ENCODE measurements at places on chromosomes 6 and 20.

DNA sequence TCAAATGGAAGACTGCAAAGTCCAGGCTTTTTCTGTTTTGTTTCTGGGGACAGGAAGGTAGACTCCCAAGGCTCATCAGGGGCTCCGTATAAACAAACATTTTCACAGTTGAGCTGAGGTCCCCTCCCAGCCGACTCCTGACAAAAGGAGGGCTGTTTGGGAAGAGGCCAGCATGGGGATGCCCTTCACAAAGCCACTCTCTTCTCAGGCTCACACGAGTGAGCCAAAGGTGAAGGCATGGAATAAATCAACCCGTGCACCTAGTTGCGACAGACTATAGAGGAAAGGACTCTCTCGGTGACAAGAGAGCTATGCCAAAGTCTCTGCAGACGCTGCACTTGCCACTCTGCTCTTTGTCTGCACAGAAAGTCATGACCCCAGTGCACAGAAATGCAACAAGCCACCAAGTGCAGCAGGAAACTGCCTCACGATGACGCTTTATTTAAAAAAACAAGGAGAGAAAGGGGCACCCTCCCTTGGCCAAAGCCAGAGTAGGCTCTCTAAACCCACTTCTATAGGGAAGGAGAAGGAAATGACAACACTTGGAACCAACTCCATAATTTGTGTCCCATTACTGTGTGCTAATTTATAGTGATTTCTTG, 21.0 kb downstream of the JAG1 start:
- no peak for DNase-seq

DNA sequence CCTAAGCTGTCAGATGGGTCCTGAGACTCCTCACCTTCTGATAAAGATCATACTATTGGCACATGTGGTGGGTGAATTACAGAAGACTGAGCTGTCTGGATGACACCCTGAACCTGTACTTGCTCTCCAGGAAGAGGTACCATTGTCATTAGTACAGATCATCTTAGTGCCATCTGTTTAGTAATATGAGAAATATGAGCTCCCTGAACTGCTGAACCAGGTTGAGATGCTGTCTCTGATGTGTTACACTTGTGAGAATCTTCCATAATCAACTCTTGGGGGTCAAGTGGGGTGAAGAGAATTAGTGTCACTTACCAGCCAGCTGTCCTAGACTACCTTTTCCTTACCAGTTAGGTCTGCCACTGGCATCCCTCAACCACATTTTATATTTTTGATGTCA, 531.0 kb downstream of the EPHA7 start:
- no peak for DNase-seq

- no peak for DNase-seq
These were observed 49.1 kb downstream of the AKAP12 start for GRCh38 chr6:151288712-151289398.

GRCh38 chr20:6635034-6635736, 132.3 kb upstream of the BMP2 start:
- DNase-seq: no peak

- DNase-seq: no peak
These were observed 81.3 kb downstream of the CDC5L start for GRCh38 chr6:44468835-44469234.

- DNase-seq: peak; percentile 73
These were observed 97.5 kb downstream of the FAM120B start for GRCh38 chr6:170404036-170404435.

- DNase-seq: no peak
These were observed 6.2 kb downstream of the DUSP22 start for GRCh38 chr6:298233-299103.

GRCh38 chr20:9454791-9455190, 59.6 kb upstream of the LAMP5 start:
- no peak for DNase-seq

DNA sequence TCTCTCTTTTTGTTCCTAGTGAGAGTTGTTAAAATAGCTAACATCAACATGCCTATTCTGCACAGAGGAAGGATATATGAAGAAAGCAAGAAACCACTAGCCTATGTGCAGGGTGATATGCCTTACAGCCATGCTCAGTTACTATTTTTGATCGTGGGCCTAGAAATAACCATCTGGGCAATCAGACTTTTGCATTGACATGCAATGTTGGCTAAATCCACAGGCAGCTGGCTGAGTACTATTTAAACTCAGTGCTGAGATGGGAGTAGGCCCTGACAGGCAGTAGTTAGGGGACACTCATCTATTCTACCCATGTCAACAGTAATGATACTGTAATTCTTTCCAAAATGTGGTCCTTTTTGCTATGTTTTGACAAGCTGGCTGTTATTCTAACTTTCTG, 89.6 kb downstream of the HDGFL1 start:
- DNase-seq: no peak

GRCh38 chr20:21133917-21134622, 8.2 kb downstream of the KIZ start:
- no peak for DNase-seq

DNA sequence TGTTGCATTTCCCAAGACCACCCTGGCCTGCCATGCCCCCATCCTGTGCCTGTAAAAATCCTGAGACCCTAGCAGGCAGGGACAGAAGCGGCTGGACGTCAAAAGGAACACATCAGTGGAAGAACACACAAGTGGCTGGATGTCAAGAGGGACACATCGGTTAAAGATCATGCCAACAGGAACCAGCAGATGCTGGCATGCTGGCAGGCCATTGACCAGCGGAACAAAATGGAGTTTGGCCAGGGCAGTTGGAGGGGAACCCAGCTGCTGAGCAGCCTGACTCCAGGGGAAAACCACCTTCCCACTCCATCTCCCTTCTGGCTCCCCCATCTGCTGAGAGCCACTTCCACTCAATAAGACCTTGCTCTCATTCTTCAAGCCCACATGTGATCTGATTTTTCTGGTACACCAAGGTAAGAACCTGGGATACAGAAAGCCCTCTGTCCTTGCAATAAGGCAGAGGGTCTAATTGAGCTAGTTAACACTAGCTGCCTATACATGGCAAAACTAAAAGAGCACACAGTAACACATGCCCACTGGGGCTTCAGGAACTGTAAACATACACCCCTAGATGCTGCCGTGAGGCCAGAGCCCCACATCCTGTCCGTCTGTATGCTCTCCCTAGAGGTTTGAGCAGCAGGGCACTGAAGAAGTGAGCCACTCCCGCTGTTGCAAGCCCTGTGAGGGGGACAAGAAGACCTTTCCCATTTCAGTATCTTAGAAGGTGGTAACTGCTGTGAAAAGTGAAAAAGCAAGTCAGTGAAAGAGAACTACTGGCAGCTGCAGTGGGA, 4.2 kb upstream of the TSBP1 start:
- DNase-seq: no peak

DNA sequence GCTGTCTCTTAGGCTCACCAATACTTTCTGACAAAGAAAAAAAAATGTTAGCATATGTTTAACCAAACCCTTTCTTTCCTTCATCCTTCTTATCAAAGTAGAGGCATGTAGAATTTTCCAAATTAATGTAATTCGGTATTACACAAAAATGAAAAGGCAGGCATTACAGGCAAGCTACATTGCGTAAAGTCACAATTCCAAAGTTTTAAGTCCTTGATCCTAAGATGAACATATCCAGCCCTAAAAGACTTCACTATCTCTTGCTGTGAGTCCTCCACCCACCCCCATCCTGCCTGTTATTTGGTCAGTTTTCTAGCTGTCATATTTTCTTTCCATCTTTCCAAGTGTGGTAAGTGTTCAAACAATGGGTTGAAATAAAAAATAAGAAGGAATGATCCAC, 12.1 kb upstream of the TENT5A start:
- DNase-seq: no peak

GRCh38 chr6:168122011-168122410, 43.0 kb upstream of the FRMD1 start:
- no peak for DNase-seq

- DNase-seq: no peak
These were observed 78.6 kb downstream of the FAXC start for GRCh38 chr6:99270826-99271225.

- DNase-seq: no peak
These were observed 39.6 kb upstream of the CD93 start for GRCh38 chr20:23125625-23126191.

DNA sequence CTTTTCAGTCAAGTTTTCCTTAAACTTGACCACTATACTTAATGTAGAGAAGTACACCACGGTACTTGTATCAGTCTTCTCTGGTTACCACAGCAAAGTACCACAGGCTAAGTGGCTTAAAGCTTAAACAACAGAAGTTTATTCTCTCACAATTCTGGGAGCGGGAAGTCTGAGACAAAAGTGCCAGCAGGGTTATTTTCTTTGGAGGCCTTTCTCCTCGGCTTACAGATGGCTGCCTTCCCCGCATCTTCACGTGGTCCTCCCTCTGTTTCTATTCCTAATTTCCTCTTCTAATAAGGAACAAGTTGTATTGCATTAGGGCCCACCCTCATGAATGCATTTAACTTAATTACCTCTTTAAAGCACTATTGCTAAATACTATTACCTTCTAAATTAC, 258.0 kb downstream of the PLCB1 start:
- DNase-seq: no peak

GRCh38 chr6:44538131-44538806, 150.8 kb downstream of the CDC5L start:
- DNase-seq: no peak

- no peak for DNase-seq
These were observed 6.5 kb upstream of the DST start for GRCh38 chr6:56649053-56649769.

DNA sequence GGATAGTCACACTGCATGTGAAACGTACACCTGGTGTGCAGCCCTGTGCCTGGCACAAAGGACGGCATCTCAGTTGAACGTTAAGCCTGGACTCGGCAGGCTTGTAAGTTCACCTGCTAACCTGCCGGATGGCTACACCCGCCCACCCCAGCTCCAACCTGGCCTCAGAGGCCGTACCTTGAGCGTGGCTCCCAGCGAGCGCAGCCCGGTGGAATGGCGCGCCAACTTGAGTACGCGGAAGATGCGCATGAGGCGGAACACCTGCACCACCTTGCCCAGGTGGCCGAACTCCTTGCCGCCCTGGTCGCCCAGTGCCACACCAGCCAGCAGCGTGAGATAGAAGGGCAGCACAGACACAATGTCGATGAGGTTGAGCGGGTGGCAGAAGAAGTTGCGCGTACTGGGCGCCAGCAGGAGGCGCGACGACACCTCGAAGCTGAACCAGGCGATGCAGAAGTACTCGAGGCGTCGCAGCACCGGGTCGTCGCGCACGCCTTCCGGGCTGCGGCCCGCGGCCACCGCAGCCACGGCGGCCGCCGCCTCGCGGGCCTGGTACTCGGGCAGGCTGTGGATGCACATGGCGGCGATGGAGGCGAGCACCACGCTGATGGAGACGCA, 3.3 kb downstream of the KCNS1 start:
- no peak for DNase-seq

DNA sequence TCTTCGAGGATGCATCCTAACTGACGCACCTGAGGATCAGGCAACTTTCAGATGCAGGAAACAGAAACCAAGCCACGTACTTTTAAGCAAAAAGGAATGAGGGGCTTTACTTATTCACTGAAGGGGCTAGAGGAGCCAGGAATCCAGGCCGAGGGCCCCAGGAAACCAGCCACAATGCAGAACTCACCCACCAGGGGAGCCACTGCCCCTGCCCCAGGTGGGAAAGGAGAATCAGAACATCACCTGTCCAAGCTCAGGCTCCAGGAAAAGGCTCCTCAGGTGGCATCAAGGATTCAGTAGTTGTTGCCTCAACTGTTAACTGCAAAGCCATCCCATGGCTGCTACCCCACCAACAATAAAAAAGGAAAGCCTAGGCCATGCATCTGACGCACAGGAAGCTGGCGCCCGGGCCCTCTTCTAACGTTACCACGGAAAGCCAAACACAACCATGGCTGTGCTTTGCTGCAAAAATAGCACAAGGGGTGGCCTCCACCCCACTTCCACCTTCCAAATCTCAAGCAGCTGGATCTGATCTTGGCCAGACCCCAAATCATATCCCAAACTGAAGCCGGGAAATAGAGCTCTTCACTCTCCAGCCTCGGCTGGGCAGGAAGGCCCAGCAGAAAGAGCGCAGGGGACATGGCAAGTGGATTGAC, 121.0 kb downstream of the PREX1 start:
- no peak for DNase-seq

DNA sequence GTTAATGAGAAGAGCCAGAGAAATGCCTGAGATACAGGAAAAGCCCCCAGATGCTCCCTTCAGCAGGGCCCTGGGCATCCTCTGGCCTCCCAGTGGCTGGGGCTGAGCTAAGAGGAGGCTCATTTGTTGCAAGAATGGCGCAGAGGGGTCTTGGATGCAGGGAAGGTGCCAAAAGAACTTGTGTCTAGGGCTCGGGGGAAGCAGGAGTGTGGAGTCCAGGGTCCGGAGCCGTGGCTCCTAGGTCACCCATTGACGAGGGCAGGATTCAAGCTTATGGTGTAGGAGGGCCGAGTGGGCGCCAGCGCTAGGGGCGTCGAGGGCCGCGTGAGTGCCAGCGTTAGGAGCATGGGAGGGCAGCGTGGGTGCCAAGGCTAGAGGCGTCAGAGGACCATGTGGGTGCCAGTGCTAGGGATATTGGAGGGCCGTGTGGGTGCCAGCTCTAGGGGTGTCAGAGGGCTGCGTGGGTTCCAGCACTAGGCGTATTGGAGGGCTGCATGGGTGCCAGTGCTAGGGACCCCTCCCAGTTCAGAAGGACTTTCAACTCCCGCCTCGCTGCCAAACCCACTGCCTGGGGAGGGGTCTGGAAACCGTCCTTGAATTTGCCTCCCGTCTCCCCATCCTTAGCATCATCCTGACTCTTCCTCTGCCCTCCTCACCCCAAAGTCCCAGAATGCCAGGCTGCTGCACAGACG, 250.5 kb upstream of the AFDN start:
- no peak for DNase-seq

DNA sequence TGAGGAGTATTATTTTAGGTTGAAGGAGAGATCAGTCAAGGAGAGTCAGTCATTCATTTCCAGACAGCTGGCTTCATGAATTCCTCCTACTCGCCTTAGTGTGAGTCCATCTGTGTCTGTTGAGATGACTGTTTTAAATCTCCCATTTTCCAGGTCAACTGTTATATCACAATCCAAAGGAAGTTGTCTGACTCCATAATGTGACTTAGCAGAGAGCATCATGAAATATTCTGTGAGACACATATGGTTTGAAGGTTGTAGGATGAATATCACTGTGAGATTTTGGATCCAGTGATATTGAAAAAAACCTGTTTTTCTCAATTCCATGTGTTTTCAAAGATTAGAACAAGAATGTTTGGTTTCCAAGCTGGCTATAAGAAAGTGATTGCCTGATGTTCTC, 530.2 kb upstream of the MAN1A1 start:
- DNase-seq: no peak

- no peak for DNase-seq
These were observed 137.9 kb downstream of the PKHD1 start for GRCh38 chr6:51949526-51949925.

- no peak for DNase-seq
These were observed 242.1 kb downstream of the GJA1 start for GRCh38 chr6:121677571-121677970.

DNA sequence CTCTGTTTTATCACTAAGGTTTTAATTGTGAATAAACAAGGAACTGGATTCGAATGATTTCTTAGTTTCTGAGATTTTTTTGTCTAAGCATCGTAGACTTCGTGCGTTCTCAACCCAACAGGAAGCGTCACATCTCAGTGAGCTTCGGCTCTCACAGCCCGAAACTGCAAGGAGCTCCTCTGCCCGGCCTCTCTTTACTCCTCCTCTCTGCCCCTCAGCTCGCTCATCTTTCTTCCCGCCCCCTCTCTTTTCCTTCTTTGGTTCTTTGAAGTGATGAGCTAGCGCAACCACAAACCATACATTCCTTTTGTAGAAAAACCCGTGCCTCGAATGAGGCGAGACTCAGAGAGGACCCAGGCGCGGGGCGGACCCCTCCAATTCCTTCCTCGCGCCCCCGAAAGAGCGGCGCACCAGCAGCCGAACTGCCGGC, 480 bp upstream of the NT5E start:
- DNase-seq: peak; percentile 61

- no peak for DNase-seq
These were observed 375.7 kb upstream of the MARCKS start for GRCh38 chr6:113481458-113481857.

Data from occipital lobe (tissue), 3 donors.